Kasumi-1 (cell line): ENCODE measurements at places on chromosomes 6 and 20.
A peak's percentile ranks its signal among the peaks of the same experiment; 100 is the strongest.

DNA sequence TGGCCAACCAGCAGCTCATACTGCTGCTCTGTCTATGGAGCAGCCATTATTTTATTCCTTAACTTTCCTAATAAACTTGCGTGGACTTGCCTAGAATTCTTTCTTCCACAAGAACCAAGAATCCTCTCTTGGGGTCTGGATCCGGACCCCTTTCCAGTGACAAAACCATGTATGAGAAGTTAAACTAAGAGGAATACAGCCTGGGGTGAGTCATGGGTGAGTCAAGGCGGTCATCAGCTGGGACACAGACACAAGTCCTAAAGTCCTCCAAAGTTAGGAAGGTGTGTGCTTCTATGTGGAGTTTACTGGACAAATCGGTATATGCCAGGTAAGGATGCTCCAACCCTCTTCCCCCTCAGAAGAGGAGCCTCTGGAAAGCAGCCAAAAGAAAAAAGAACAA lies 690.0 kb upstream of the CHD6 start:
- DNase-seq = no peak

GRCh38 chr6:169495601-169496000 lies 206.2 kb downstream of the WDR27 start:
- no peak for DNase-seq

GRCh38 chr20:17768271-17768670 lies 68.5 kb downstream of the BANF2 start:
- no peak for DNase-seq

- no peak for DNase-seq
Observed at GRCh38 chr6:34465531-34466241, at the start of gene PACSIN1. TSS of gene PACSIN1 (plus strand) at chr6:34466076. CDS start at chr6:34526306, 60,230 bp downstream.

GRCh38 chr6:28142446-28142845 lies 763 bp downstream of the ZKSCAN8 start:
- no peak for DNase-seq

DNA sequence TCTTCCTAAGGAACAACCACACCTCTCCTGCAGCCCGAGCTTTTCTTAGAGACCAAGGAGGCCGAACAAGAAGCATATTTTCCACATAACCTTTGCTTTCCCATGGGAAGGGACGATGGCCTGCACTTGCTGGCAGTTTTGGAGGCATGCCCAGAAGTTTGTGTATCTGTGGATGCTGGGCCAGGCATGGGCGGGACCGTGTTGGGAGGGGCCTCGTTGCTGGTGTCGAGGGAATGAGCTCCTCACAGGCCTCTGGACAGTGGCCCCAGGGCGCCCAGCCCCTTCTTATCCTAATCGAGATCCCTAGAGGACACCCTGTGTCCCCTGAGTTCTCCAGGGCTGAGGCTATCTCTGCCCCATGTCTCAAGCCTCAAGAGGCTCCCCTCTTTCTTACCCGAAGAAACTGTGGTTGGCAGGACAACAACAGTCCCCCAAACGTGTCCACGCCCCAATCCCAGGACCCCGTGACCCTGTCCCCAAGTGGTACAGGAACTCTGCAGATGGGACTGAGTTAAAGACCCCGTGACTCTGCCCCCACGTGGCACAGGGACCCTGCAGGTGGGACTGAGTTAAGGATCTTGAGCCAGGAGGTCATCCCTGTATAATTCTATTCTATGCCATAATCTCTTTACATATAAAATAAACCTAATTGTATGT lies 99.5 kb upstream of the BHLHE23 start:
- no peak for DNase-seq

DNA sequence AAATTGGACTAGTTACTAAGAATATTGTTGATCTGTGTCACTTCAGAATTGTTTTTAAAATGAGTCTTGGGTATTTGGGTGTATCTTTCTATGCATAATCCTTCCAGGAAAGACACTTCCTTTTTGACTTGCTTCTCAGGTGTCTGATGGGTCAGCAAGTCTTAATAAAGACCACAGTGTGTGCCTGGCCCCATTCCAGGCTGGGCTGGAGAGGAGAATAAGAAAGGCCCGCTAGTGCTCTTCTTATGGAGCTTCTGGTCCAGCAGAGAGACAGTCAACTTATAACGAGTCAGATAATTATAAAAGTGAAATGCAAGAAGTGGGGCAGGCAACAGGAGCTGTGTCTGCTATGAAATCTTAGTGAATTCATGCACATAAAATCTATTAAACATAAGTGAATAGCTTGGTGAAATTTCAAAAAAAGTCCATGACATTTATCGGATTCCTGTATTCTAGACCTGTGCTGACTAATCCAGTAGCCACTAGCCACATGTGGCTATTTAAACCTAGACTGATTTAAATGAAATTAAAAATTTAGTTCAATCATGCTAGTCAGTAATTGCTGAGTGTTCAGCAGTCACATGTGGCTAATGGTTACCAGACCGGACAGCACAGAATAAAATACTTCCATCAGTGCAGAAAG lies 42.6 kb downstream of the RNF144B start:
- no peak for DNase-seq

- no peak for DNase-seq
Observed at GRCh38 chr20:20205141-20205861, 153.0 kb downstream of the CFAP61 start.

GRCh38 chr6:79440598-79440997 lies 96.6 kb downstream of the LCA5 start:
- DNase-seq = no peak

DNA sequence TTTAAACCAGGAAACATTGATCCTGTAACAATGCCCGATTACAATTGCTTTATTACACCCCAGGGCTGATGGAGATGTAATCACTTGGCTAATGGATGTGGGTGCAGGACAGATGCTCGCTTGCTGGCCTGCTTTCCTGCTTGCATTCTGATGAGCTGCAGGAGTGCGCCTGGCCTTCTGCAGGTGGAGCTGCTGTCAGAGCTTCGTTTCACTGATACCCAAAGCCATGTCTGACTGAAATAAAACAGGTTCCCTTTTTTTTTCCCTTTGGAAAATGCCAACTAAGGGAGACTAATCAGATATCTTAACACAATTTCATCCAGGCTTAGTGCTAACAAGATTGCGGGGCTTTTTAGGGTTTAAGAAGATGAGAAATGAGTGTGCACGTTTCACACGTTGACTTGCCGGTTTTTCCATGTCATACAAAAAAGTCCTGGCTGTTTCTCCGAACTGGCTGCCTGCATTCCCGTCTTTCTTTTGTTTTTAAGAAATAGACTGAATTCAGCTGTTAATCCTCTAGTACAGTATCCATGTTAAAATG lies 60.7 kb downstream of the VAPB start:
- no peak for DNase-seq

GRCh38 chr6:67880939-67881705 lies 754.0 kb upstream of the ADGRB3 start:
- DNase-seq = peak; percentile 81

- DNase-seq = no peak
Observed at GRCh38 chr20:57031867-57032355, 234.5 kb downstream of the BMP7 start.

- DNase-seq = peak; percentile 50
Observed at GRCh38 chr6:35727231-35727934, 9.4 kb upstream of the ARMC12 start.

DNA sequence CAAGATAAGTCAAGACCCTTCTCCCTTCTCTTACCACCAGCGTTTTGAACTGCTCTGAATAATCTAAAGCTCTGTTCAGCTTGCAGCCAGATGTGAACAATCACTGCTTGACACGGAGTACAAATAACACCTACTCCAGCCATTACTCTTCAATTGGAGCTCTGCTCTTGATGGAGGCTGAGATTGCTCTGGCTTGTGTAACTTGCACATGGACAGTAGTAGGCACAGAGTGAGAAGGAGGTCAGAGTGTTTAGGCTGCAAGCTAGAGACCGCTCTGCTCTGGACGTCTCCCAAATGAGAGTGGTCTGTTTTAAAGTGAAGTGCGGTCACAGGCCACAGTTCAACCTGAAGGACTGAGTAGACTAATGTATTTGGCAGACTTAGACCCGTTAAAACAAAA lies 158.3 kb downstream of the HDGFL1 start:
- DNase-seq = no peak

GRCh38 chr6:54060286-54060685 lies 51.0 kb upstream of the MLIP start:
- peak; percentile 22 for DNase-seq

GRCh38 chr20:51258582-51259165 lies 235.8 kb upstream of the KCNG1 start:
- DNase-seq = no peak

GRCh38 chr20:51542571-51543421 lies at the start of gene NFATC2:
TSS of gene NFATC2 (minus strand) at chr20:51542719. CDS start at chr20:51542499, 220 bp downstream.
- DNase-seq = peak; percentile 6

GRCh38 chr20:32934580-32934979 lies 69.7 kb downstream of the SUN5 start:
- DNase-seq = no peak

- no peak for DNase-seq
Observed at GRCh38 chr6:2909718-2910117, 6.6 kb upstream of the SERPINB9 start.

DNA sequence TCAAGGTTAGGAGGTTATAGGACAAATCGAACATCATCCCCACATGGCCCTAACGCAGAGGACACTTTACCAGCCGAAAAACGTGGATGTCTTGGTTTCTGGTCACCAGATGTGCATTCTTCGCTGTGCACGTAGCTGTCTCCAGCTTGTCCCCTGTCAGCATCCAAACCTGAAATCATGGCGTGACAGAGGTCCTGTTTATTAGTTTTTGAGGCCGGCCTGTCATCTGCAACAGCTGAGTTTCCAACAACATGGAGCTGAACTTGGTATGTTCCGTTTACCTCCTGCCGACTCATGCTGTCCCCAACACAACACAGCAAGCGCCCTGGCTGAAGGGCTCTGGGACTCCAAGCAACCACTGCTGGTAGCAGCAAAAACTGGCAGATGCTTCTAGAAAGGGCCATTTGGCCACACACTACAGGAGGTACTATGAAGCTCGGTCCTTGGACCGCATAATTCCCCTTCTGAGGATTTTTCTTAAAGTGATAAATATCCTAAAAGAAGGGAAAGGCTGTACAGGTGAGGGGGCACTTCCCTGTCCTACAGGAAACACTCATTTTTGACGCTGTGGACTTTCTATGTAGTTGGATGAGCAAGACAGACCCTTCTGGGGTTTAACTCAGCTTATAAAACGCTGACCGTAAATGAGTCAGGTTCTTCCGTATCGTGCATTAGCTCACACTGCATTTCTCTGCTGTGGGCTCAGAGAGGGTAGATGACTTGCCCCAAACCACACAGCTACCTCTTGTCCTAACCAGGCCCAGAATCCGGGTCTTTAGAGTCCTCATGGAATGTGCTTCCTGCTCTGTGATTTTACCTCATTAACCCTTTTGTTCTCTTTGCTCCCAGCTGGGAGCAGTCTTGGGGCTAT lies 79.7 kb upstream of the NFATC2 start:
- DNase-seq = no peak

DNA sequence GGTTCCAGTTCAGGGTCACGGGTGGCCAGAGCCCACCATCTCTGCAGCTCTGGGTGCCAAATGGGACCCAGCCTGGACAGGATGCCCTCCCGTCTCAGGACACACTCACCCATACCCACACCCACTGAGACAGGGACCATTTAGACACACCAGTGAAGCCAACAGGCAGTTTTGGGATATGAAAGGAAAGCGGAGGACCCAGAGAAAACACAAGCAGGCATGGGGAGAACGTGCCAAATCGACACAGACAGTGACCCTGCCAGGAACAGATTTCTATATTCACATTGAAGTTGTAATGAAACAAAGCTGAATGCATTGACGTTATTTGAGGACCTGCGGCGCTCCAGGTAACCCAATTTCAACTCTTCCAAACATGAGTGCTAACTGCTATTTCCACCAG lies 164.5 kb downstream of the DOK5 start:
- DNase-seq = no peak

DNA sequence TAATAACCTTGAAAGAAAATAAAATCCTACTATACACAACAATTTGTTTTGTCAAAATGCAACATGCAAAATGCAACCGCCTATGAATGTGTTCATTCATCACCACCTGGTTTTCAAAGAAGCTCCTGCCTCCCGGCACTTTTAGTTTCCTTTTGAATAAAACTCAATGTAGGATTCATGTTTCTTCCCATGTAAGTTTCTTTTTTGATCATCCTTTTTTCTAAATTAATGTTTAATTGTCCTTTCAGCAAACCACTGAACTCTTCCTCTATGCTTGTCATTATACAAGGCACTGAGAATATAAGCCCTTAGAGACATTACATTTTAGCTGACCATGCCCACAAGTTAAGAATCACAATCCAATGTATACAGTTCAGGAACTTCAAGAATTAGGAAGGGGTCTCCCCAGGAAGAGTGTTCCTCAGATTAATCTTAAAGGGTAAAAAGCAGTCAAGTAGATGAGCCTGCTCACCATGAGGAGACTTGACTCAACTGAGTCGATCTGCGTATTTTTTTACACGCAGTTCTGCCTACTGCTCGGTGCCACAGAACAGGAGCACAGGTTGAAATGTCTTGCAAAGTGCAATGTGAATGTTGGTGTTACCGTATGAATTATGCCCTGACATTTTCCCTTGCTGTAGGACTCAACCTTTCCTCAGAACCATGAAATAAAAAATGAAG lies 7.2 kb upstream of the THEMIS start:
- DNase-seq = no peak

DNA sequence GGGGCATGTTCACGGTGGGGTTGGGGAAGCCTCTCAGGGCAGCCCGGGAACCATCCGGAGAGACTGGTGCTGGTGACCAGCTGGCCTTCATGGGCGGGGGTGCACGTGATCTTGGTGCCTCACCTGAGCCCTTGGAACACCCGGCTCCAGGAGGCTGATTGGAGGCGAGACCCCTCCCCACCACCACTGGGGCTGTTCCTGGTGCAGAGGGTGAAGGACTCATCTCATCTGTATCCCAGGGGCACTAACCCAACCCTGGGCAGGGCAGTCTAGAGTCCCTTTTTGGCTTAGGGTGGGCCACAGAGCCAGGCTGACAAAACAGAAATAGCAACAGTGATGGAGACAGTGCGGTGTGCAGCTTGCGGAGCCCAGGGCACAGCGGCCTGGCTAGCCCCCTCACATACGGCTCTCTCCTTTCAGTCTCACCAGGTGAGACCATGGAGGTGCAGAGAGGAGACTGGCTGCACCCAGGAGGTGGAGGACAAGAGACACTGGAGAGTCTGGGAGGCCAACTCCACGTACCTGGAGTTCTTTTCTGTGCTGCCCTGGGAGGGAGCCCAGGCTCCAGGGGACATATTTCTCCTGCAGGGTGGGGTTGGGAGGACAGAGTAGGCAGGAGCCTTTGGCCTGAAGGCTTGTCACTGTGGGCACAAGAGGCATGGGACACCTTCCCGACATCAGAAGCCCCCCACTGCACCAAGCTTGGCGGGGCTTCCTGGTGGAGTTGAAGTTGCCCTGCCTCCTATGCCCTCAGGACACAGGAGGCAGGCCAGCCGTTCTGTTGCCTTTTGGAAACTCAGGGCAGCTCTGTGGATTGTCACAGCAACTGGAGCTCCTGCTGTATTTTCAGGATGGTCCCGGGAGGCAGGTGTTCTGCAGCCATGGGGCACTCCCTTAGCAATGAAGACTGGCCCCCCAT lies 106.0 kb downstream of the SYCP2 start:
- no peak for DNase-seq

DNA sequence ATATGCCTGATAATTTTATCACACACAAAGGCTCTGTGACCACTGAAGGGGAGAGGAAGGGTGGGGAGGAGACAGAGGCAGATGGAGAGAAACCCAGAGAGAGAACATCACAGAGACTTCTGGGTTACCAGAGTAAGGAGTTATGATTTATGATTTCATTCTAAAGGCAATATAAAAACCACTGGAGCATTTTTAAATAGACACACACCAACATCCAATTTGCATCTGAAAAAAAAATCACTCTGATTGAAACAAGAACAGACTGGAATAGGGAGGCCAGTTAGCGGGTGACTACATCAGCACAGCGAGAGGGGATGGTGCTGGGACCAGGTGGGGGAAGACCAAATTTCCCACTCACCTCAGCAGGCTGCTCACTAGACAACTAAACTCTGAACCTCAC lies 104.8 kb downstream of the AGPAT4 start:
- no peak for DNase-seq
